Sigmoid colon (tissue), 7 donors: ENCODE measurements at places on chromosomes 6 and 20. TPM values are rescaled to one million over a fixed set of nuclear protein-coding genes. Genes with fewer than 3 reads are reported as not detected.

GRCh38 chr6:89409461-89410035 lies 2.5 kb downstream of the RRAGD start:
- H3K36me3 ChIP-seq = no peaks in the 10 kb centered on the region
- H3K4me1 ChIP-seq = peaks cover 23% of the 10 kb centered on the region
- no peaks in the 10 kb centered on the region for H3K27me3 ChIP-seq
- H3K4me3 ChIP-seq = no peak overlapping the region

- H3K27me3 ChIP-seq = no peaks in the 10 kb centered on the region
- H3K4me3 ChIP-seq = no peak overlapping the region
- DNase-seq = no peak
- H3K27ac ChIP-seq = no peak overlapping the region
- no peaks in the 10 kb centered on the region for H3K36me3 ChIP-seq
- H3K4me1 ChIP-seq = no peaks in the 10 kb centered on the region
These were observed 529.0 kb downstream of the TBC1D32 start for GRCh38 chr6:120805276-120805675.

CALHM5 gene
- total RNA-seq = 2.5 TPM

GRCh38 chr6:48255094-48255493 lies 144.1 kb upstream of the PTCHD4 start:
- no peak for DNase-seq
- no peak overlapping the region for H3K27ac ChIP-seq
- no peaks in the 10 kb centered on the region for H3K27me3 ChIP-seq
- H3K4me3 ChIP-seq = no peak overlapping the region
- no peaks in the 10 kb centered on the region for H3K36me3 ChIP-seq

DNA sequence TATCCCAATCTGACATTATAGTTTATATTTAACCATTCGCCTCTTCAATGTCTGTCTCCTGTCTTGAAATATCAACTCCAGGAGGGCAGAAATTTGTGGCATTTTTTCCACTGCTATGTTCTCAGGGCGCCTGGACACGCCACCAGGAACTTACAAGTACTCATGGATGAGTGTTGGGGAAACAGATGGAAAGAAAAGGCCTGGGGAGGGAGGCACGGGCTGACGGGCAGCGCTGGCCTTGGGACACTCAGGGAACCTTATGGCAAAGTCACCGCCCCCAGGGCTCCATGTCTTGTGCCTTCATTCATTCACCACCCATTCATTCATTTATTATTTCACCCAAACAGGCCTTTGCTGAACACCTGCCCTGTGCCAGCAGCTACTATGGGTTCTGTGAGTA lies 222.9 kb downstream of the PREX1 start:
- H3K36me3 ChIP-seq = no peaks in the 10 kb centered on the region
- H3K4me1 ChIP-seq = no peaks in the 10 kb centered on the region
- H3K27ac ChIP-seq = no peak overlapping the region
- peak; percentile 41 for DNase-seq
- no peak overlapping the region for H3K4me3 ChIP-seq
- H3K27me3 ChIP-seq = no peaks in the 10 kb centered on the region
